Naive thymus-derived CD4-positive, alpha-beta T cell (primary cell): ENCODE measurements at places on chromosomes 7 and 10. TPM values are rescaled to one million over a fixed set of nuclear protein-coding genes. Genes with fewer than 3 reads are reported as not detected.

SPDYE16 gene
- total RNA-seq = 0.10 and 0.23 TPM in 2 replicates

STEAP1 gene
- total RNA-seq = not detected

DNA sequence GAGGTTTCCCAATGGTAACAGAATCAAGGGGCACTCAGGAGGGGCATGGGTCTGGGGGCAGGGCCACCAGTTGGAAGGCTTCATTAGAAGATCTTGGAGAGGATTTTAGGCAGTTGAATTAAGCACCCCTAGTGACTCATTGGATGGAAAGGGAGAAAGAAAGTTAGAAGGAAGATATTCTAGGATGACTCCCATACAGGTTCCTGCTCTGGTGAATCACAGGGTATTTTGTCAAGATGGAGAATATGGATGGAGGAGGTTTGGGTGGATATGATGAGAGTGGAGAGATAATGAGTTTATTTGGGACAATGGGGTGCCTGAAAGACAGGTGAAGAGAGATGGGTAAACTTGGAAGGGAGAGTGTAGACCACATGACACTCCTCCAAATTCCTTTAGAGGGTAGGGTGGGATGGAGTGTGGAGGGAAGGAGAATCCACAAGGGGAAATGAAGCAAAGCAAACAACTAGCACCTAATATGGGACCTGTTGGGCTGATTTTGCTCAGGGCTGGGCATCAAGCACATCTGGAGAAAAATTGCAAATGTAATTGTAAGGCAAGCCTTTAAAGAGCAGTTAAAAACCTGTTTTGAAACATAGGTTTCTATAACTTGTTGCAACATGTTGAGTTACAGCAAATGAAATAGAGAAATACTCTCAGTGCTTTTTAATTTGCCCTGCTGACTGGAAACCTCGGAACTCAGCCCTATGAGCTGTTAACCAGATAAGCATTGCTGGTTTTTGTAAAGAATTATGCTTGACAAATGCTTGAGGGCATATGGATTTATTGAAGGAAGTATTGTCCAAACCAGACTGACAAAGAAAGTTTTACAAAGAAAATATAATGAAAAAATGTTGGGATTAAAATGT lies 2.9 kb upstream of the ENTPD7 start:
- no peaks in the 10 kb centered on the region for H3K27me3 ChIP-seq
- H3K36me3 ChIP-seq = no peaks in the 10 kb centered on the region

DNA sequence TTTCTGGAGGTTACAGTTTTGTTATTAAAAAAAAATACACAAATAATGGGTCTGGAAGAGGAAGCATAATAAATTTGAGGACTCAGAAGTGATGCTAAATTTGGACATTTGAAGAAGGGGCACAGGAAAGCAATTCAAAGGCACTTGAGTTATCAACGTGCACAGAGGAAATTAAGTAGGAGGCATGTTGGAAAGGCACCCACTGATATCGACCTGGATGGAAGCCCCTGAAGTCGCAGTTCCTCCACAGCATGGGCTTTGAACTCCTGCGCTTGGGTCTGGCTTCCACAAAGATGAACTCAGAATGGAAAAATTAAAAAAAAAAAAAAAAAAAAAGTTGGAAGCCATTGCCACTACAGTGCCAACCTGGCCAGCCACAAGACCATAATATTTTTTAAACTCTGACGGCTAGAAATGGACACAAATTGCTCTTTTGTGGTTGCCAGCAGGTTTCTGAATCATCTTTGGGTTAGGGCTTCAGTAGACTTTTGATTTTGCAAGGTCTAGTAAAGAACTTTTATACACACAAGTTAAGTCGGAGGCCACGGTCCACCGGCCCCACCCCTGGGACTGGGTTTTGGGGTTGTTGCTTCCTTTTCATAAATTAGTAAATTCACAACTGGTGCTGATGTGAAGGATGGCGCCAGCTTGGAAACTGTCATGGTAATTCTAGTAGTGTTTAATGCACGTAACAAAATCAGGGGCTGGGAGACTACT lies 21.6 kb downstream of the JCAD start:
- peaks cover 4% of the 10 kb centered on the region for H3K4me1 ChIP-seq
- H3K4me3 ChIP-seq = no peak overlapping the region
- no peak overlapping the region for H3K27ac ChIP-seq
- H3K36me3 ChIP-seq = no peaks in the 10 kb centered on the region

DNA sequence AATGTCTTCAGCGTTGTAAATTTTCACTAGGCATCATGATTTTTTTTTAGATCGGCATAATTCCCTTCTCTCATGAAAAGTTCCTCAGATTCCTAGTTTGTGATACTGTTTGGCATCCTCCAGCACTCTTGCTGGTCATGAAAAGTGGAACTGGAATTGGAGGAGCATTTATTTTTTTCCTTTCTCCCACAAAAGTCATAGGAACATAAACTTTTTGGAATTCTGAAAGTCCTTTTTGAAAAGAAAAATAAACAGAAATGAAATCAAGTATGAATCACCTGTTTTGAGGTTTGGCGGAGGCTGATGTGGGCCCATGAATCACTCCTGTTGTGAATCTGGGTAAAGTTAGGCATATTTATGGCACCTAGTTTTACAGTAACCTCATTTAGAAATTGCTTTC lies 17.7 kb downstream of the CACNB2 start:
- no peak overlapping the region for H3K27ac ChIP-seq
- no peaks in the 10 kb centered on the region for H3K27me3 ChIP-seq
- H3K4me1 ChIP-seq = no peaks in the 10 kb centered on the region
- H3K4me3 ChIP-seq = no peak overlapping the region
